Daoy (cell line): ENCODE measurements at places on chromosomes 2 and 18. TPM values are rescaled to one million over a fixed set of nuclear protein-coding genes. Genes with fewer than 3 reads are reported as not detected.
A peak's percentile ranks its signal among the peaks of the same experiment; 100 is the strongest.

GRCh38 chr2:55759271-55759921 lies 65.8 kb upstream of the PNPT1 start:
- DNase-seq = no peak

DNA sequence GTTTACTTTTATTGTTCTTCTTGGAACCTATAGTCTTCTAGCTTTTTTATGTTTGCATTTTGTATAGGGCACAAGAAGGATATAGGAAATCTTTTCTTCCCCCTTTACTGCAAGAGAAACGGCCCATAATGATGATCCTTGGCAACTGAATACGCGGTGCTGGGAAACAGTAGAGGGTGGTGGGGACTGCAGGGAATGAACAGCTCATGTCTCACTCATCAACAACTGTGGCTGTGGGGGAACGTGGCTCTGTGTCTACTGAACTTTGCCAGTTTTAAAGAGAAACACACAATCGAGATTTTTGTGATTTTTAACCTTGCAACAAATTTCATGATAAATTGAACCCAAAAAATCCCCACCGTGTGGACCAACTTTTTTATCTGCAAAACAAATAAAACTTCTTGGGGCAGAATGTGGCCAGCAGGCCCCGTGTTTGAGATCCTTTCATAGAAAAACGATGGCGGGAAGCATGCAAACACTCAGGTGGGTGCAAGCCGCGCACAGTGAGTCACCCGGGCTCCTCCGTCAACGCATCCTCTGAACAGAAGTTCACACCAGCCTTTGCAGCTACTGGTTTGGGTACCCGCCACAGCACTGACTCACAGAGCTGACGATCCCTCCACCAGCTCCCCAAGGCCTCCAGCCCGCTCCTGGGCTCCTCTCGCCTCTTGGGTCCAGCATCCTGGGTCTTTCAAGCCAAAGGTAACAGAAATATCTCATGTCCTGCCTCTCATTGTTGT lies 149.3 kb downstream of the COL6A3 start:
- peak; percentile 96 for DNase-seq

DNA sequence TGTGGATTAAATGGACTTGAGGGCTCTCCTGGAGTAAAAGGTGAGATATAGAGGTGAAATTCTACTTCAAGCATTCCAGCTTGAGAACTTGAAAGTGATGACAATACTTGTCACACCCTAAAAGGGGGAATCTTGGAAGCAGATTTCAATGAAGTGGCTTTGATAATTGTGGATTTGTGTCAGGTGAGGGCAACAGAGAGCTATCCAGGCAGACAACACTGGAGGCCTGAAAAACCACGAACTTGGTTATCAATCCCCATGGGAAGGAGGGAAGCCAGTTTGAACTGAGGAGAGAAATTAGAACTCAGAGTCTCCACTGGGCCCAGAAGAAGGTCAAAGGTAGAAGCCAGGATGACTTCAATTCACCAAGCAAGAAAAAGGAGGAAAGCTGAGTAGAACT lies 263.9 kb downstream of the FIGN start:
- DNase-seq = no peak

DNA sequence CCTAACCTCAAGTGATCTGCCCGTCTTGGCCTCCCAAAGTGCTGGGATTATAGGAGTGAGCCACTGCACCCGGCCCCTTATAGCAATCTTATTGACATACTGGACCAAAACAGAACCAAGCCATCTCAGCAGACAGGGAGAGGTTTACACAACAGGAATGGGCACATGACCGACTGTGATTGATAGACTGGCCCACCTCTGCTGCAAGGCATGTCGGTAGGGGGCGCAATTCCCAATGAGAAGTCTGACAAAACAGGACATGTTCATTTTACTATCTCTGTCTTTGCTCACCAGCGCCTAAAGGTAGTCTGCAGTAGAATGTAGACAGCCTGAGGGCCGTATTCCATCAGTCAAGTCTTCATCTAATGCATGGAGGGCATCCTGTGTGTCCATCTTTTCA lies 2.0 kb downstream of the LYPD6B start:
- DNase-seq = peak; percentile 67

DNA sequence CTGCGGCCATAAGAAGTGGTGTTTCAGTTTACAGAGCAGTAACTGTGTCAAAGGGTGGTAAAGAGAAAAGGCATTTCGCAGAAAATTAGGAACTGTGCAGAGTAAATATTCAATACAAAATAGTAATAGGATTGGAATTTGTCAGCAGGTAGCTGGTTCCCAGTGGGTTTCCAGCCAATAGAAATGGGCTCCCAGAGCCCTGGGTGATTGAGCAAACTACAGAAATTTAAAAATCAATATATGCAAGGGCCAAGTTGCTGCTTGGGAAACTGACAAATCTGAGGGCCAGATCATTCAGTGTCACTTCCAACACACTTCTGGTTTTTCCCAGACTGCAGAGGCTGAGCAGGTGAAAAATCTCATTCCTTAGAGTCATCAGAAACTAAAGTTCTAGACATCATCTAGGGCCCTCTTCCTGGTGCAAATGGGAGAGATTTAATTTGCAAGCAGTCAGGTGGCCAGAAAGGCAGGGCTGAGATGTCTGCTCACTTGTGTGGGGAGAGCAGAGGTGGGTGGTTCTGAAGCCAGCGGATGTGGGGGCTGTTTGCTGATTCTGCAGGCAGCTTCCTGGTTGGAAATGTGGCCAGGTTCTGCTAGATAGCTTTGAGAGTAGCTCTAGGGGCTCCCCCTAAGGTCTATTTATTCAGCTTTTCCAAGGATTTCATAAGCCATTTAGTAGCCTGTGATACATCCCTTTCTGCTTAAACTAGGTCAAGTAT lies 182.4 kb downstream of the NCK2 start:
- DNase-seq = no peak

GRCh38 chr2:4144731-4145130 lies 441.4 kb downstream of the DCDC2C start:
- DNase-seq = no peak

DNA sequence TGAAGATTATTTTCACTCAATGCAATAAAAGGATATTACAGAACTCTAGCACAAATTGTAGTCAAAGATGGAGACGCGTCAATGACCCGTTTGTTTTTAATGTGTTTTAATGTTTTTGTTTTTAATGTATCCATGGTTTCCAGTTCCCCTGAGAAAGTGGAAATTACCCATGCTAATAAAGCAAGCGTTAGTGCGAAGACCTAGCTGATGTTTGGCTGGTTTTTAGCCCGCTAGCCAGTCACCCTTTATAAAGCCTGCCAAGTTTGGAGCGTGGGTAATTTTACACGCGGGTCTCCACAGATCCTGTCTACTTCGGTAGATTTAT lies 430 bp upstream of the CHMP1B start:
- DNase-seq = no peak

- DNase-seq = no peak
These were observed 64.8 kb downstream of the NPPC start for GRCh38 chr2:231861288-231861931.

Gene PDE1A
- total RNA-seq = not detected in 2 replicates

- no peak for DNase-seq
These were observed 71.3 kb upstream of the TCF7L1 start for GRCh38 chr2:85061896-85062295.

Gene FBXO41
- total RNA-seq = 0.98 and 1.3 TPM in 2 replicates

GRCh38 chr2:28326881-28327505 lies 65.7 kb upstream of the FOSL2 start:
- no peak for DNase-seq

GRCh38 chr18:63002803-63003445 lies 287.6 kb downstream of the PHLPP1 start:
- DNase-seq = no peak

Gene INHBB
- total RNA-seq = 0.29 and 1.0 TPM in 2 replicates
